ENCODE measurements at places on chromosomes 7 and 10.

DNA sequence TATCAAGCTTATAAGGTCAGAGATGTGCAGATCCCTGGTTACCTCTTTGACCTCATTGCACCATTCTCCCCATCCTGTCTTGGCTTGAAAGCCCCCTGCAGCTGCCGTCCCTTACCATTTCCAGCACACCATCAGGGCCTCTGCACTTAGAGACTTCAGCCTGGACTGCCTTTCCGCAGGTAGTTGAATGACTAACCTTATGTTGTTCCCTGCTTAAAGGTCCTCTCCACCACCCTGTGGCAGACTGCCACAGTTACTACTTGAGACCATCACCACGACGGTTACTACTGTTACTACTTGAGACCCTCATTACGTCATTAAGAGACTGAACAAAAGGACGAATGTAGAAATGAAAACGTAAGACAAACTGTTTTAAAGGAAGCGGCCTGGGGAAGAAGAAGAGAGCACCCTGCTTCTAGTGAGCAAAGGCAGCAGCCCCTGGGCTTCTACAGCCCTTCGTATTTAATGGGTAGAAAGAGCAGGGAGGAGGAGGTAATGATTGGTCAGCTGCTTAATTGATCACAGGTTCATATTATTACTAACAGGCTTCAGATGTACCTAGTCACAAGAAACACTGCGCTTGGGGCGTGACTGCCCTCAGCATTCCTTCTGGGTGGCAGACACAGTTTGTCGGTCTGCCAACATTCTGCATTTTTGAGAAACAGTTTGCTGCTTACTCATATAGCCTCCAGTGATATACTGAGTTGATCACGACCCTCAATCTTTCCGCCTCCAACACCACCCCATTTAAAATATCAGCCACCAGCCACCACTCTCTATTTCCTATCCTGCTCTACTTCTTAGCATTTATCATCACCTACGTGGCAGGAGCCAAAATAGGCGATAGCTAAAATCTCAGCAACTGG is 74.1 kb upstream of the PARD3 start:
- no peak for DNase-seq

- no peak for DNase-seq
Measured at GRCh38 chr10:82092111-82092510, 217.1 kb downstream of the NRG3 start.

GRCh38 chr7:7671361-7671760 is 30.8 kb downstream of the UMAD1 start:
- DNase-seq: no peak

DNA sequence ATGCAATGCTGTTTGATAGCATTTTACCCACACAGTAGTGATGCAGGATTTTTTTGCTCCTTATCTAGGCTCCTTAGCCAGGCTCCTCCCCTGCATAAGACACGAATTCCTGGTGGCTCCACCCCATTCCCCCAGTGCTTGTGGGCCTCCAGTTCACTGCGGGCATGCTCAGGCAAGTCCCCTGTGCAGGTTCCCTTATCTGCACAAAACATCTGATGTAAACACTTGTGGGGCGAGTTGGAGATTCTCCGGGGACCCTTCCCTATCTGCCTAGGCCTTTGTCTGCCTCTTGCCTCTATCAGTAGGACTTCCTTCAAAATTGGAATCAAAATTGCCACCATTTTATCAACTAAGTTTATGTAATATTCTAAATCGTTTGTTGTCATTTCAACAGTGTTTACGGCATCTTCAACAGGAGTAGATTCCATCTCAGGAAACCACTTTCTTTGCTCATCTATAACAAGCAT is 5.4 kb upstream of the STK17A start:
- DNase-seq: no peak

GRCh38 chr10:5904227-5904626 is 14.2 kb downstream of the FBH1 start:
- DNase-seq: no peak

- peak; percentile 65 for DNase-seq
Measured at GRCh38 chr7:105387508-105388355, 989 bp downstream of the SRPK2 start.

DNA sequence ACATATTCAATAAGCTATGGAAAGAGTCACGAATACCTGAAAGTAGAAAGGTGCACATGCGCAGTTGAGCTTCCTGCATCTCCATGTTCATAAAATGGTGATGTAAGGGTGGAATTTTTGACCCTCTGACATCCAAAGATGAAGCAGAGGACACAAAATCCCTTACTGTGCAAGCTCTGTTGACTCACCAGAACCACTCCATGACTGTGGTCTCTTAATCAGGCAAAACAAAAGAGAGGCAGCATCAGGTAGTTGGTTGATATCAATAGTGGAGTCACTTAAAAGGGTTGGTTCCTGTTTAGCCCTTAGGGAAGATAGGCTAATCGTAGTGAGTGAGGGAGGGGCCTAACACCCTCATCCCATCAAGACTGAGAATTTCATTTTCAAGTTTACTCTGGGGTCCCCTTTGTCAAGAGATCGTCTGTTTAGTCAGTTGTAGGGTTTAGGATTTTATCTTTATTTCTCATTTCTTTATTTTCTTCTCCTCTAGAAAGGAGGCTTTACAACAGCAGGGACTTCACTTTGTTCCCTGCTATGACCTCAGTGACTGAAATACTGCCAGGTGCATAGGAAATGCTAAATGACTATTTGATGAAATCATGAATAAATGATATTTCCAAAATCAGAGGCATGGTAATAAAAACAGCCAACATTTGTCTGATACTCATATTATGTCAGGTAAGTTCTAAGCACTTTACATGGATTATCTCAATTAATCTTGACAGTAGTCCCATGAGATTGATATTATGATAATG is 98.1 kb downstream of the CD36 start:
- no peak for DNase-seq

DNA sequence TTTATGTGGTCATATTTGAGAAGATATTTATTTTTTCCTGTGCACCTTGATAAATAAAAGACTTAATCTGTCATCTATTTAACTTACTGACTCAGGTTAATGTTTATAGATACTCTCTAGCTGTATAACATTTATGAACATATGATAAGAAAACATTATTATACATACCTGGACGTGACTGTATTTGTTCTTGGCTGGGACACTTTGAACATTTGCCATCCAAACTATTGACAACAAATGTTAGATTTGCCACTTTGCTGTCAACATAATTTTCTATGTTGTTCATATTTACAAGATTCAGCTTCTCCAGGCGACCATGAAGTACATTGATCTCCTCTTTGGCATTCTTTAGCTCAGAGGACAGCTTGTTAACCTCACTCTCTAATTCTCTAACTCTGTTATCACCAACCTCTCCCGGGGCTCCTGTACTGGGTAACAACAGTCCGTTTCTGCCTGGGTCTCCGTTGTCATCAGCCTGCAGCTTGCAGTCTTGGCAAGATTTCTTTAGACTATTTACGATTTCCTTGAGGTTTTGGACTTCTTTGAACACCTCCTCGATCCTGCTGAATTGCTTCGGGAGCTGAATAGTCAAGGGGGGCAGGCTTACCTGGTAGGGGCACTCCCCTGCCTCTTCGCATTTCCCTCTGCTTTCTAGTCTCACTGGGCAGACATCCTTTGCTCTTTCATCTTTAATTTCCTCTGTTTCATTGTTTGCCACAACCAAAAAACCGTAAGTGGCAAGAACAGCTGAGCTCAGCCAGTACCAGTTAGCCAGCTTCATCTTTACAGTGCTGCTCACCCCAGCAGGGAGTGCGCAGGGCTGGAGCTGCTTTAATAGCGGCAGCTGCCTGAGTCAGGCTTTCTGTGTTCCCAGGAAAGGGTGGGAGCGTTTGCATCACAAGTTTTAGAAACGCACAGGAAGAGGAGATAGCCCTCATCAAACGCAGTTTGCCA is at the start of gene FGL2:
Gene FGL2, minus strand, starts transcription at position 807 of the 954 bp plus-strand sequence. Its CDS starts 26 bp downstream, at position 781.
- DNase-seq: peak; percentile 52

GRCh38 chr10:20672741-20673140 is 224.4 kb downstream of the NEBL start:
- no peak for DNase-seq

GRCh38 chr7:14001139-14001538 is 11.7 kb upstream of the ETV1 start:
- no peak for DNase-seq

DNA sequence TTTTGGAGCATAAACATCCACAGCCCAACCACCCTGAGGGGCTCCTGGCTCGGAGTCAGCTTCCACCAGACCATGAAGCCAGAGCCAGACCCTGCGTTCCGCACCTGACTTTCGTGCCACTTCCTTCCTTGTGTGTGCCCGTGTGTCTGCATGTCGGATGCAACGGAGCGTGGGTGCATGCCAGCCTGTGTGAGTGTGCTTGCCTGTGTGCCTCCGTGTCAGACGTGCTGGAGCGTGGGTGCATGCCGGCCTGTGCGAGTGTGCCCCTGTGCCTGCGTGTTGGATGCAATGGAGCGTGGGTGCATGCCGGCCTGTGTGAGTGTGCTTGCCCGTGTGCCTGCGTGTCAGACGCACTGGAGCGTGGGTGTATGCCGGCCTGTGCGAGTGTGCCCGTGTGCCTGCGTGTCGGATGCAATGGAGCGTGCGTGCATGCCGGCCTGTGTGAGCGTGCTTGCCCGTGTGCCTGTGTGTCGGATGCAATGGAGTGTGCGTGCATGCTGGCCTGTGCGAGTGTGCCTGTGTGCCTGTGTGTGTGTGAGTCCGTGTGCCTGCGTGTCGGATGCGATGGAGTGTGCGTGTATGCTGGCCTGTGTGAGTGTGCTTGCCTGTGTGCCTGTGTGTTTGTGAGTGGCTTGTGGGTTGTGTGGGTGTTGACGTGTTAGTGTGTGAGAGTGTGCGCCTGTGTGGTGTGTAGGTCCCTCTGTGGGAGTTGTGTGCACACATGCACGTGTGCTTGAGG is 28.1 kb upstream of the KNDC1 start:
- DNase-seq: no peak

DNA sequence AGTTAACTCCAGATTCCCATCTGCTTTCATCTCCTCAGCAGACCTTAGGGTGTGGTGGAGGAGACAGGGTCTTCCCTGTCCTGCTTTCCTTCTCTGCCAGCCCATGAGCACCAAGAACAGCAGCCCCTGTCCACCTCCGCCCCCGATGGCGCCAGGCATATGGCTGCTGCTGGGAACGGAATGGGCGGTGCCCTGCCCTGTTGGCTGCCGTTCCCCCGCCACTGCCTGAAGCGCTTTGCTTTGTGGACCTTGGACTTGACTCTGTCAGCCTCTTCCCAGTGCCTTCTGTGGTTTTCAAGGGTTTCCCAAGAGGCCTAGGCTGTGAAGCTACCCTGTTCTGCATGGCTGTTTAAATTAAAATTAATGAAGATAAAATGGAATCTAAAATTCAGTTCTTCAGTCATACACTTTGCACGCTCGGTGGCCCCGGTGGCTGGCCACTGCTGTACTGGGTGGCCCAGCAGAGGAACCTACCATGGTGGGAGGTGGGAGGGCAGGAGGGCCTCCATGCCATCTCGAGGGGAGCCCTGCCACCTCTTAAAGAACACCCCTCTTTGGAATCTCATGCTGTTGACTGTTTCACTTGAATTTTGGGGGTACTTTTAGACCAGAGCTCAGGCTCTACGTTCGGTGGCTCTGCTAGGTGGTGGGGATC is 78.7 kb downstream of the NKX6-2 start:
- DNase-seq: no peak

DNA sequence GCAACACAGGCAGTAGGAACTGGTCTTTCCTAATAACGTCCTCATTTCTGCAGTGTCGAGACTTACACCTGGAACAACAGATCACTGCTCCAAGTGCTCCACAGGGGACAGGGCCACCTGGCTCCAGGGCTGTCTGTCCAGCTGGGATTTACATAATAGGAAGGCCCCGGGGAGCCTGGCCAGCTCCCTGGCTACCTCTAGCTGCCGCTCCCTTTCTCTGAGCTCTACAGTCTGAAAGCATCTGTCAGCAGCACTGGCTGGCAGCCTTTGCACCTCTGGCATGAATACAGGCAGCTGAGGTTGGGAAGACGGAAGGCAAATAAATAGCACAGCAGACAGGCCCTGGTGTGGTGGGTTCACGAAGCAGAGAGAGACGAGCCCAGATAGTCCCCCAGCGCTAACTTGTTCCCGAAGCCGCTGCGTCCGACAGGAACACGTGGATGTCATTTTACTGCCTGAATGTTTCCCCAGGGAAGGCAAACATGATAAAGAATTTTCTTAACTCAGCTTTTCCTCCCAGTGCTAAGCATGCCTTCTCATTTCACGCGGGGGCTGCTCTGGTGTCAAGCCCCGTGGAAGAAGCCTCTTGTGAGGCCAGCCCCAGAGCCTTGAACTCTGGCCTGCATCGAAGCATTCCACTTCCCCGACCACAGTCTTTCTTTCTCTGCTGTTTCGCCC is 105.4 kb downstream of the ITIH5 start:
- DNase-seq: no peak

GRCh38 chr10:84406561-84406960 is 78.2 kb downstream of the CCSER2 start:
- no peak for DNase-seq

- no peak for DNase-seq
Measured at GRCh38 chr7:123783820-123784219, 35.0 kb upstream of the WASL start.

DNA sequence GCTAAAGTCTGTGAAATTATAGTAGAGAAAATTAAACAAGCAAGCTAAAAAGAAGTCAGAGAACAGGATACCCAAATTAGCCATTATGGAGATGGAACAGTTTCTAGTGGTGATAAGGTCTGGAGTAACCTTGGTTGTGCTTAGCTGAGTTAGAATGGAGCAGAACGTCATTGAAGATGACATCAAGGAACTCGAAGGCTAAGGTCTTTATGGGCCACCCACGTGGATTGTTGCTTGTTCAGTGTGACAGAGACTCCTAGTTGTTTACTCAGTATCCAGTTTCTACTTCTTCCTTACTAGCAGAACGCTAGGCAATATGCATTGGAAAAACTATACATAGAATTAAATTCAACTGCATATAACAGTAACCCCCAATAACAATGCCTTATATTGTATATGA is 39.7 kb downstream of the AHCYL2 start:
- DNase-seq: no peak

- DNase-seq: no peak
Measured at GRCh38 chr7:137990251-137990941, 11.5 kb downstream of the CREB3L2 start.

GRCh38 chr10:127872871-127873600 is 19.7 kb downstream of the CLRN3 start:
- no peak for DNase-seq

- DNase-seq: no peak
Measured at GRCh38 chr10:127207081-127207480, 10.7 kb upstream of the INSYN2A start.

GRCh38 chr7:40221836-40222235 is 87.0 kb downstream of the SUGCT start:
- DNase-seq: no peak

DNA sequence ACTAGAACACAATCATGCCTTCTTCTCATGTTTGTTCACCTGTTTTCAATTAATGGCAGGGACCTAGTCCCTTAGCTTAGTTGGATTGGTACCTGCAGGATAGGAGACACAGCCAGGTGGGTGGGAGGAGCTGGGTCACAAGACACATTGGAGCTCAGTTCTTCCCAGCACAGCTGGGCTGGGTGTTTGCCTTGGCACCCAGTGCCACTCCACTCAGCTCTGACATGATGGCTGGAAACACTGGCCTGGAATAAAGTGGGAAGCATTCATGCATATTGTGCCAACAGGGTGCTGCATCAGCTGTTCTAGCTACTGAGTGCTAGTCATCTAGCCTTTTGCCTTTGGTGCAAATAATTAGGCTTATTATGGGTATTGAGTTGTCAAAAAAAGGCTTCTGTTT is 226.1 kb downstream of the PTEN start:
- peak; percentile 12 for DNase-seq

GRCh38 chr7:95897557-95898251 is 125.3 kb downstream of the DYNC1I1 start:
- no peak for DNase-seq

Data from head of caudate nucleus (tissue), 42 donors.